ENCODE measurements at places on chromosomes 7 and 10. TPM values are rescaled to one million over a fixed set of nuclear protein-coding genes. Genes with fewer than 3 reads are reported as not detected.

- no peak for DNase-seq
Observed at GRCh38 chr10:107398115-107398514, 233.6 kb upstream of the SORCS1 start.

GRCh38 chr10:93475871-93476270, 6.3 kb downstream of the MYOF start:
- DNase-seq = peak; percentile 75

Gene PDE1C
- 2.7 TPM for total RNA-seq

DNA sequence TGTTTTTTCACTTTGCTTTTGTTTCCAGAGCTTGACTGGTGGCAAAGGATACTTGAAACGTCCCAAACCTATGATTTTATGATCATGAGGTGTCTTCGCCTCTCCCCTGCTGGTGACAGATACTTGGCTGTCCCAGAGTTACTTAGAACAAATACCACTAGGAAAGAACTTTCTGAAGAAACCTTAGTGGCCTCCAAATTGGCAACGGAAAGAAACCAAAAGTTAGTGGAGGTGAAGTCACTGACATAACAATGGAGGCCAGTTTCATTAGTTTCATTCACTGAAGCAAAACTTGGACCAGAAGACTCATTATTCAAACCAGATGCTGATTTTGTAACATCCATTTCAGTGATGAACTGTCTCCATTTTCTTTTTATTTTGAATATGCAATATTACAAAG, 68.6 kb downstream of the JAZF1 start:
- DNase-seq = no peak

Gene C7orf25
- 6.8 TPM for total RNA-seq

Gene FAM25G
- 0.98 TPM for total RNA-seq

Gene TFPI2
- 0.30 TPM for total RNA-seq

DNA sequence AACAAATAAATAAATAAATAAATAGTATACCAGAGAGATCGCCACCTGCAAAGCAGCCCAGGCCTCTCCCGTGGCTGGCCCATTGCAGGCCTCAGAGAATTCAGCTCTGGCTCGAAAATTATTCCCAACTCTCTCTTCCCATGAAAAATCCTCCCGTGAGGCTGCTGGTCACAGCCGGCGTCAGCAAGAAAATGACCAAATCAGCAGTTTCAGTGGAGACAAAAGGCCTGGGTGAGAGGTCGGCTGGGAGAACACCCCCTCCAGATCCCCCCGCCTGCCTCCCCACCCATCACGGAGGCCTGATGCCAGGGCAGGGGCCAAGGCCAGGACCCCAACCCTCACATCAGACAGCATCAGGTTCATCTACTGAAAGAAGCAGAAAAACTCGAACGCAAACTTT, 3.1 kb upstream of the CLIP2 start:
- no peak for DNase-seq

- no peak for DNase-seq
Observed at GRCh38 chr10:42975558-42976340, 101.1 kb upstream of the RET start.

- DNase-seq = no peak
Observed at GRCh38 chr10:52570490-52570889, 202.1 kb downstream of the MBL2 start.

GRCh38 chr7:124764051-124764846, 1.3 kb downstream of the GPR37 start:
- DNase-seq = no peak

Gene SLIT1
- 0.24 TPM for total RNA-seq

DNA sequence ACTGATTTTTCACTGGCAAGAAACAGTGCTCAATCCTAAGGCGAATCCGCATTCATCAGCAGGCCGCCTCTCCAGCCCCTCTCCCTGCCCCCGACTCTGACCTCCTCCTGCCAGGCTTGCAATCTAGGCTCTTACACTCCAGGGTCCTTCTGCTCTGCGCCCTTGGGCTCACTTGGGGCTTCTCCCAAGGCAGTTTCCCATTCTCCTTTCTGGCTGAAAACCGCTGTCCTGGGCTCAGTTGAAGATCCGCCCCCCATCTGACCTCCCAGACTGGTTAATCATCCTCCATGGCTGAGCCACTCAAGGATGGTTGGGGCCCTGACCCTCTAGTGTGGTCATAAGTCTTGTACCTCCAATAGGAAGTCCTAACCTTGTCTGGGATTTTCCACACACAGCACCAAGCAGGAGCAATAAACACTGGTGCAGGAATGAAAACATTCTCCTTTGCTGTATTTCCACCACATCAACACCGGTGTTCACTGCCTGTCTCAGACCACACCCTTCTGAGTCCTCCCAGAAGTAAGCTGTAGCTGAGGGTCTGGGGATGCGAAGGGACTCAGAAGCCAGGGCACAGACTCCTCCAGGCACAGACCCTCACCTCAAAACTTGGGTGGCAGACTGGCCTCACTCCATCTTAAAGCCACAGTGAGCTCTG, 42.4 kb downstream of the TNS3 start:
- DNase-seq = no peak

Gene DCLRE1C
- total RNA-seq = 19.0 TPM

GRCh38 chr7:129947049-129947448, 5.7 kb downstream of the UBE2H start:
- no peak for DNase-seq

Gene AGR2
- 2,751 TPM for total RNA-seq

DNA sequence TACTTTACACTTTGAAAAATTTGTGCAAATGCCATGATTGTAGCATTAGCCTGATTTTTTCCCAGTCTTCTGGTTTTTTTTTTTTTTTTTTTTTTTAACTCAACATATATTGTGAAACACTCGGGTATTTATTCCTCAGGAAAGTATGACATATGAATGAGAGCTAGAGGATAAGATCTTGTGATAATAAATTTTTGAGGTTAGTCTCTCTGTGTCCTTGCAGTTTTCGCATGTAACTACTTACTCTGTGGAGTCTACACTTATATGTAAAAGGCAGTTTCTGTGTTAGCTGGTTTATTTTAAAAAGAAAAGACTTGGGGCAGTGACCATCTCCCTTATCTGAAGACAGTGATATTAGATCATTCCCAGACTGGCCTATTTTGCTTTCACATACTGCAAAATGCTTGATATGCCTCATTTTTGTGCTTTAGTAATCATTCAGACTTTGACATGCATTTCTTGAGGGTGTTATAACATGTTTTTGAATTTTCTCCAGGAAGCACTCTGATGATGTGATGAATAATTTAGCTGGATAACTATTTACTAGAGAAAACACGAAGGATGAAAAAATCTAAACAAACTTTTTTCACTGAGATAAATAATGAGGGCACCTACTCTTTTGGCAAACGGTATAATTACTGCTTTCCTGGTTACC, 371.0 kb downstream of the NRG3 start:
- no peak for DNase-seq

DNA sequence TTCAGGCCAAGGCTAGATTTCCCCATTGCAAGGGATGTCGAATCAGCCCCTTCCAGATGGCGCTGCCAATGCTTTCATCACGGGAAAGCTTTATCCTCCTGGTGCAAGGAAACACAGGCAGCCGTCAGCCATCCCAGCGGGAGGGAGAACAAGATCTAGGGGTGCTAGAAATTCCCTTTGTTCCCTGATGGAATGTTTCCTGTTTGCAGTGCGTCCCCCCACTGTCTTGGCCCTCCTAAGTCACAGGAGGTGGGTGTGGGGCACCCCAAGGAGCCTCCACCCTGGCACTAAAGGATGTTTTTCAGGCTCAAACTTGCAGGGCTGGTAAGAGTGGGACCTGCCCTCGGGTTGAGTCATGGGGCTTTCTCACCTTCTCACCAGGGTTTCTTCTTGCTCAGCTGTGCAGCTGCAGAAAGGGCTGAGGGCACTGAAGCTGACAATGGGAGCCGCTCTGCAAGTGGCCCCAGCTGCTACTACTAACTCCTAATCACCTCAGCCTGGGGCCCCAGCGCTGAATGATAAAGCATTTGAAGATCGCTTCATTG, 103.6 kb downstream of the PRPF18 start:
- no peak for DNase-seq

DNA sequence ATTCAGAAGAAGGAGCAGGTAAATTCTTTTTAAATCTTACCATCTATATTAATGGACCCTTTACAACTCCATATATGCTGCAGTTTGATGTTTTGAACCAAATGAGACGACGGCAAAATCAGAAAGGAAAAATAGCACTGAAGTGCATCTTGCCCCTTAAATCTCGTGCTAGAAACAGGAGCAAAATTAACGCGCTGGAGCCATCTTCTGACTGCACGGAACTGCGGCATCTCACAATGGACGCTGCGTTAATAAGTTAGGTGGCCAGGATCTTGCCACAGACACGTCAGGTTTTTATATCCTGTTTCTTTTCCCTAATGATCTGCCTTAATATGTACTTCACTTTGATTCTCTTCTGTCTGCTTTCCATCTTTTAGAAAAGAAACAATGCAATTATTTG, 354.5 kb downstream of the TFEC start:
- DNase-seq = no peak

Gene PALD1
- 2.5 TPM for total RNA-seq

Gene THSD7A
- 2.3 TPM for total RNA-seq

DNA sequence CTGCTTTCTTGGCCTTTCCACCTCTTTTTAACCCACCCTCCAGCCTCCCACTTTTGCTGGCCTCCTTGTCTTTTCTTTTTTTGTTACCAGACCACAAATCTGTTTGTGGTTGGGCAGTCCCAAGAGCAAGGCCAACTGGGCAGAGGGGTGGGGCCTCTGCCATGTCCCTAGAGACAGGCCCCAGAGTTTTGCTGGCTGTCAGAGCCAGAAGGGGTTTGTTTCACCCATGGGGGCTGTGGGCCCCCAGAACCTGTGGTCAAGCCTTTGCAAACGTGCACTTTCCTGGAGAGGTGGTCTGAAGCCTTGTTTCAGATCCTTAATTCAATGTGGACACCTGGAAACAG, 10.3 kb downstream of the ZMIZ1 start:
- DNase-seq = no peak

DNA sequence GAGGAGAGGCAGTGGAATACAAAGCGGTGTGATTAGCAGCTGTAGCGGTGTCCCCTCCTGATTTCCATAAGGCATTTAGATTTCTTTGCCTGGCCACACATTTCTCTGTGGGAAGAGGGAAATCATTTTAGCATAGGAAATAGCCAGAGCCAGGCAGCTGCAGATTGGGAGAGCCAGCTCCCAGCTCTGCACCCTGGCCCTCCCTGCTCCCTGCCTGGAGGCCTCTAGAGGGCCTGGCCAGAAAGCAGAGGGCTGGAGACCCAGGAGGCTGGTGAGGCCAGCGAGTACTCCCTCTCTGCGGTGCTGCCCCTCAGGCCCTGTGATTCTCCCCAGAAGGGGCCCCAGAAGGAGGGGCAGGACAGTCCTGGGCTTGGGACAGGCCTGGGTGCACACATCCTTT, 85.7 kb downstream of the C10orf105 start:
- DNase-seq = no peak

Gene FXYD4
- total RNA-seq = 0.98 TPM

GRCh38 chr10:68561865-68562649, 1.9 kb downstream of the TET1 start:
- DNase-seq = no peak

- DNase-seq = no peak
Observed at GRCh38 chr10:14909101-14909500, 30.4 kb downstream of the SUV39H2 start.

Gene HOXA2
- total RNA-seq = 2.4 TPM

Gene BEND7
- total RNA-seq = 19.2 TPM

DNA sequence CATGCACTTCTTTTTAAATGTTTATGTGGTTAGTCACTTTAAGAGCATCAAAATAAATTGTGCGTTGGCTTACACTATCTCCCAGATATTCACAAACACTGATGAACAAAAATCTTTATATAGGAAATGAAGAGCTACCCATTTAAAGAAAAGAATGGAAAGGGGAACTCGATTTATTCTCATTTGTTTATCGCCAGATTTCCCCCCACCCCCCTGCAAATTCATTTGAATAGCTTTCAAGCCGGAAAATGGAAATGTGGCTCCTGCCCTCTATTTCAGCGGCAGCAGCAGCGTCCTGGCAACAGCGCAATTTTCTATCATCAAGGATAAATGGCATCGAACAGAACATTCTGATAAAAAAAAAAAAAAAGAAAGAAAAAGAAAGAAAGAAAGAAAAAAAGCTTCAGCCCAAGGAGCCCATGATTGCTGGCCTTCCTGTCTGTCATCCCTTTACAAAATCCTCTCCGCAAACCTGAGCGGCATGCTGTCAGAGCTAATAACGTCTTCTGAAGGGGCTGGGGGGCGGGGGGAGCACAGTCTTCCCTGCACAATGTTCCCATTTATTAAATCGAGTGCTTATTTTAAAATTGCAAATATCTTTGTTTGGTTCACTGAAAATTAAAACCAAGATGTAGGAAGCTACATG, 13.7 kb upstream of the DLX6 start:
- no peak for DNase-seq

DNA sequence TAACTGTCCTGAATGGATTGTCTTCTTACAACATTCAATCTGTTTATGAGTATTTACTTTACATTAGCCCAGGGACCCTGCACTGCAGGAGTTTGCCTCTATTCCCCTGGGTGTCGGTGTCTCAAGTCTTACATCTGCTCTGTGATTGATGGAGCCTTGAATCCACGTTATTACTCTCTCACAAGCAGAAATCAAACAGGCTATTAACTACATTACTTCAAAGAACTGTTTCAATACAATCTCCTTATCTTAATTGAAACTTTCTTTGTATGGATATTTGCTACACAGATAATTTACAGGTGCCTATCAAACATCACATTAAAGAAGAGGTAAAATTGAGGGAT, 3.1 kb upstream of the ARID5B start:
- DNase-seq = no peak

Gene PTPRZ1
- total RNA-seq = 1.2 TPM

DNA sequence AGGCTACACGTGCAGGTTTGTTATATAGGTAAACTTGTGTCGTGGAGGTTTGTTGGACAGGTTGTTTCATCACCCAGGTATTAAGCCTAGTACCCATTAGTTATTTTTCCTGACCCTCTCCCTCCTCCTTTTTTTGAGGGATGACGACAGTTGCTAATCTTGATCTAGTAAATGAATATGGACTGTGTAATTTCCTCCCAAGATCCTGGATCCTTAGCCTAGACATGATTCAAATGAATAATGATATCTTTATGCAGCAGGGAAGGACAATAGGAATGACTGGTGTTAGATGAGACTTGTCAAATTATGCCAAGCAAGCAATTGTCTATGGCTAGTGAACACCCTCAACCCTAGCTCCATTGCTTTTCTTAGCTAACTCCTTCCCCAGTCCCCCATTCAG, 156.2 kb downstream of the PLPP4 start:
- DNase-seq = no peak

Gene PDZD7
- total RNA-seq = 0.42 TPM

Gene AKR1C1
- total RNA-seq = 13.0 TPM

Gene HELLS
- total RNA-seq = 17.9 TPM

Gene IL2RA
- 1.7 TPM for total RNA-seq

All from colonic mucosa (tissue), 4 donors.